Aorta (tissue), 5 donors: ENCODE measurements at places on chromosomes 16 and 17. TPM values are rescaled to one million over a fixed set of nuclear protein-coding genes. Genes with fewer than 3 reads are reported as not detected.

Gene PVALEF
- polyA plus RNA-seq, result not detected

Gene PLXDC1
- polyA plus RNA-seq, result 1.7 TPM

Gene TEKT5
- 2.9 TPM for polyA plus RNA-seq

Gene CTRL
- polyA plus RNA-seq, result 3.5 TPM

Gene PLCD3
- polyA plus RNA-seq, result 22.8 TPM

Gene EPOP
- 0.64 TPM for polyA plus RNA-seq

Gene PABPN1L
- polyA plus RNA-seq, result not detected

Gene P2RX1
- 1.6 TPM for polyA plus RNA-seq

Gene RNF112
- 5.1 TPM for polyA plus RNA-seq

Gene CPD
- 6.5 TPM for polyA plus RNA-seq

Gene CCDC57
- polyA plus RNA-seq, result 145 TPM

Gene SLC13A2
- polyA plus RNA-seq, result not detected

Gene GDPD3
- 2.1 TPM for polyA plus RNA-seq

Gene HSF4
- polyA plus RNA-seq, result 25.0 TPM

Gene ZNF423
- 7.6 TPM for polyA plus RNA-seq
